ENCODE measurements at places on chromosomes 7 and 10. TPM values are rescaled to one million over a fixed set of nuclear protein-coding genes. Genes with fewer than 3 reads are reported as not detected.
A peak's percentile ranks its signal among the peaks of the same experiment; 100 is the strongest.

- no peak for DNase-seq
Observed at GRCh38 chr10:55212051-55212450, 411.0 kb upstream of the PCDH15 start.

- DNase-seq = peak; percentile 83
Observed at GRCh38 chr7:54831046-54831643, 72.1 kb upstream of the SEC61G start.

DNA sequence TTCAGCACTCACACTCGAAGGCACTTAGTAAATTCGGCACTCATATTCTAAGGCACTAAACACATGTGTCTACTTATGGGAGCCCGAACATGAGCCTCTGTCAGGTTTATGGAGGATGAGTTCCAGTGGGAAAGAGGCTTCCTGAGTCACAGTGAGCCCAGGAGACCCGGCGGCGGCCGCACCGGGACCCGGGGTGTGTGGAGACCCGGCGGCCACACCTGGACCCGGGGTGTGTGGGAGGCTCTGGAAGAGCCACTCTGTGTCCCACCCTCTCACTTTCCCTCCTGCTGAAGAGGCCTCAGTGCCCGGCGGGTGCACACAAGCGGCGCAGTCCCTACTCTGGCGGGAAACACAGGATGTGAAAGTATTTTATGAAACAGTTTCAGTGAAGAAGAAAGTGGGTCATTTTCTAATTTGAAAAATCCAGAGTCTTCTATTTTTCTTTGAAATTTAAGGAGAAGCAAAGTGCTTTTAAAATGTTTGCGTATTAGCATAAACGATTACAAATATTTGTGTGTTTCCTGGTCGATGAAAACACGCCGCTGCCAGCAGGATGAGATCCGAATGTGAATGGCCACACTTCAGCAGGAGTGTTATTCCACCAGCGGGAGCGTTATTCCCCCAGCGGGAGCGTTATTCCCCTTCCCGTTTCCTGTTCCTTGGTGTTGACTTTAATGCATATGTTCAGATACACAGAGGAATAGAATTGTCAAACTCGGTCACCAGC lies 625.1 kb downstream of the DNAJB6 start:
- no peak for DNase-seq

ARMH3 gene
- 5.6 TPM for total RNA-seq

DNA sequence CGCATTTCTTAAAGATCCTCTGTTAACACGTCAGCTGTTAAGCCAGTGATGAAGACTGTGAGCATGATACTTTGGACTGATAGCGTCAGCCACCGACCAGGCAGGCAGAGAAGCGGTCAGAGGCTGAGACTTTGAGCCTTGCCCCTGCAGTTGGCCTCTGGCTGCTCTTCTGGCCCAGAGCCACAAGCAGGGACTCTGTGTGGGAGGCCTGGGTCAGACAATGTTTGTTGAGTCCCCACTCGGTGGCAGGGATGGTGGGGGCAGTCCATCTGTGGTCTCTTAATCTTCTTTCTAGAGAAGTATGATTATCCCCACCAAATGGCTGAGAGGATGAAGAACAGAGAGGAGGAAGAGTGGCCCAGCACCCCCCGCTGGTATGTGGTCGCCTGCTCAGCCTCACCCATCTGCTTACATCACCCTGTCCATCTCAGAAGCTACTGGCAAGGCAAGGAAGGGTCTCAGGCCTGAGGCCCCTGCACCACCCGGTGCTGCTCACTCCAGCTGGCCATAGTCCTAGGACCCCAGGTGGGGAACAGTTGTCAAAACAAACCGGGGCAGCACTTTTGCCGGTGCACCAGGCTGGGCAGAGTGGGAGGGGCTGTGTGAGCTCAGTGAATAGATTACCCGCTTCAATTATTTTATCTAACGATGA lies 202.9 kb downstream of the GRID1 start:
- peak; percentile 44 for DNase-seq

PALD1 gene
- 1.6 TPM for total RNA-seq

- peak; percentile 38 for DNase-seq
Observed at GRCh38 chr10:61140765-61141392, 196.9 kb upstream of the RHOBTB1 start.

- no peak for DNase-seq
Observed at GRCh38 chr7:94154182-94154581, 150.0 kb upstream of the BET1 start.

DNA sequence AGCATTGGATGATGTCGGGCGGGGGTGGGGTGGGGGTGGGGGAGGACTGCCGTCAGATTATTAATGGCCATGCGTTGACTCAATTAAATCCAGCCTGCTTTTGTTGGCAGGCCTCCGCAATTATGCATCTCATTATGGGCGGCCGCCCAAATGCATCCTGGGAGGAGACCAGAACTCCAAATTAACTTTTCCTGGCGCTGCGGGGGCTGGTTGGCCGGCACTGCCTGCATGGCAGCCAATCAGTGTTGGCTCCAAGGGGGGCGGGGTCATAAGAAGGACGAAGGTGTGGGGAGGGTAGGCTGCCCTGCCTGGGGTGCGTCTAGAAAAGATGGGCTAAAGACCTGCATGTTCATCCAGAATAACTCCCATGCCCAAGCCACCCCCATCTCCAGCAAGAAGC lies 83.9 kb upstream of the PAX2 start:
- no peak for DNase-seq

GRCh38 chr7:89332026-89332425 lies 536.5 kb upstream of the TEX47 start:
- DNase-seq = no peak
